CD8-positive, alpha-beta memory T cell (primary cell): ENCODE measurements at places on chromosomes 13 and 19. TPM values are rescaled to one million over a fixed set of nuclear protein-coding genes. Genes with fewer than 3 reads are reported as not detected.

The ERVV-1 gene
- total RNA-seq: not detected

The OR7C2 gene
- total RNA-seq: not detected

The JUNB gene
- 249 TPM for total RNA-seq

GRCh38 chr13:67554286-67554685 lies 324.1 kb upstream of the PCDH9 start:
- no peaks in the 10 kb centered on the region for H3K4me1 ChIP-seq
- no peak for DNase-seq
- no peaks in the 10 kb centered on the region for H3K27me3 ChIP-seq
- no peaks in the 10 kb centered on the region for H3K36me3 ChIP-seq

DNA sequence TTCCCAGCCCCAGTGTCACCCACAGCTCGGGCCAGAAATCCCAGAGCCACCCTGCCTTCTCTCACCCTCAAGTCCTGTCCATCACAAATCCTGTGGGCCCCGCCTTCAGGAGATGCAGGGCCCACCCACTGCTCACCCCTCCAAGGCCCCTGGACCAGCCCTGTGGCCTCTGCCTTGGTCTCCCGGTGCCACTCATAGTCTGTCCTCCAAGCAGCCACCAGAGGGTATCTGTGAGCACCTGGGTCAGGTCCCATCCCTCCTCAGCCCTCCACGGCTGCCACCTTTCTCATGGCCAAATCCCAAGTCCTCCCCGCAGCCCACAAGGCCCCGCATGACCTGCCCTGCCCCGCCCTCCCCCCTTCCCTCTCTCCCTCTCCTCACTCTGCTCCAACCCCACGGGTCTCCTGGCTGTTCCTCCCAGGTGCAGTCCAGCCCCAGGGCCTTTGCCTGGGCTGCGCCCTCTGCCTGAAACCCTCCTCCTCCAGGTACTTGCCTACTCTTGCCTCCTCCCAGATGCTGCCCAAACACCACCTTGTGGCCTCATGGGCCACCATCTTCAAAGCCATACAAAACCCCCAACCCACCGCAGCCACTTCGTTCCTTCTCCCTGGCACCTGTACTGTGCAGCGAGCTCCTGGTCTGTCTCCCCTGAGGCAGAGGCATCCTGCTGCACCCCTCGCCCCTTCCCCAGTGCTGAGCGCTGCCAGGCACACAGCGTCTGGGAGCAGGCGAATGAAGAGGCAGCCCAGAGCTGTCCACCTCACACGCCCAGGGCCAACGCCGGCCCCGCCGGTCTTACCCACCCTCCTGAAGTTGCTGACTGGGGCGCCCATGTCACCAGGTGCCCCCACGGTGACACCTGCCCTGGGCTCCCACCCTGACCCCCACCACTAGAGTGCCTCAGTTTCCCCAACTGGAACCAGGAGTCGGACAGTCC lies 13.2 kb upstream of the UQCR11 start:
- no peaks in the 10 kb centered on the region for H3K36me3 ChIP-seq
- no peaks in the 10 kb centered on the region for H3K4me1 ChIP-seq
- H3K4me3 ChIP-seq: no peak overlapping the region
- no peak overlapping the region for H3K27ac ChIP-seq
- no peaks in the 10 kb centered on the region for H3K27me3 ChIP-seq

- H3K4me1 ChIP-seq: no peaks in the 10 kb centered on the region
- no peak overlapping the region for H3K27ac ChIP-seq
- no peaks in the 10 kb centered on the region for H3K27me3 ChIP-seq
- no peaks in the 10 kb centered on the region for H3K36me3 ChIP-seq
Measured at GRCh38 chr19:30731591-30731990, 359.4 kb downstream of the ZNF536 start.

DNA sequence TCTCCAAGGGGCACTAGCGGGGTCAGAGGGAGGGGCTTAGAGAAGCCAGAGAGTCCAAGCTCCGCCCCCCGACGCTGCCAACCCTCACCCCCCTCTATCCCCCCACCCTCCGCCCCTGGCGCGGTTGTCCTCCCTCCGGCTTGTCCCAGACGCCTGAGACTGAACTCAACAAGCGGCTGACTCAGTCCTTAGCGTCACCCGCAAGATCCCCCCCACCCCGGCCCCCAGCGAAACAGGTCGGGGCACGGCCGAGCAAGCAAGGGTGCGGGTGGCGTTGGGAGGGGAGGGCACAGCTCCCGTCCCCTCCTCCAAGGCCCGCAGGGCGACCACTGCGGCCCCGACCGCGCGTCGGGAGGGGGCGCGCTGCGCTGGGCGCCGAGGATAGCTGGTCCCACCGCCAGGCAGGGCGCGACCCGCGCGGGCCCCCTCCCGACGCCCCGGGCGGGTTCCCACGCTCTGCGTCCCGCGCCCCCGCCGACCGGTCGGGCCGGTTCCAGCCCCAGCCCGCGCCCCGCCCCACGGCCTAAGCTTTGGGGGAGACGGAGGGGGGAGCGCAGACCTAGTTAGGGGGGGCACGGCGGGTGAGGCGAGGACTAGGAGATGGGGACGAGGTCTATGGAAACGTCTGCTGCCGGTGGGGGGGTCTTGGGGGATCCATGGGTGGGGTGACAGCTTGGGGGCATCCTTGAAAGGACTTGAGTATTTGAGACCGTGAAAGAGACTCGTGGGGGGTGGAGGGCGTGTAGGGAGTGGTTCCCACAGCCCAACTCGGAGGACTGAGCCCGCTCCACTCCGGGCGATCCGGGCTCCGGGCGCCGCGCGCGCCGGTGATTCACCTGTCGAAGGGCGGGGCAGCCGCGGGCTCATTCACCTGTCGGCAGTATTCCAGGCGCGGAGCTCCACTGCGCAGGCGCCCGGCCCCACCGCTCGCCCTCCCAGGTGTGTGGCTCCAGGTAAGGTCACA lies 5.1 kb downstream of the NOTCH3 start:
- H3K4me3 ChIP-seq: no peak overlapping the region
- H3K27ac ChIP-seq: no peak overlapping the region
- H3K4me1 ChIP-seq: no peaks in the 10 kb centered on the region
- no peak for DNase-seq
- H3K36me3 ChIP-seq: no peaks in the 10 kb centered on the region

DNA sequence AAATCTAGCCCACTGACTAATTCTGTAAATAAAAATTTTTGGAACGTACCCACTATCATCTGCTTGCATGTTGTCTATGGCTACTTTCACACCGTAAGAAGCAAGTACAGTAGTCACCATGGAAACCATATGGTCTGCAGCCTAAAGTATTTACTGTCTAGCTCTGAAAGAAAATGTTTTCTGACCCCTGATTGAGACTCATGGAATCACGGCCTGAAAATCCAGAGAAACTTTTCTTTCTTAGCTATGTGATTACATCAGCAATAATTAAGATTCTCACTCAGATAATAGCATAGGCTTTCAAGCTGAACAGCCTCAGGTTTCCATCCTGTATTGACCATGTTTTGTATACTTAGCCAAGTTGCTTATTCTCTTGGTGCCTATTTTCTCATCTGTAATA lies 264.6 kb downstream of the NHLRC3 start:
- no peaks in the 10 kb centered on the region for H3K4me1 ChIP-seq
- no peak for DNase-seq
- no peak overlapping the region for H3K27ac ChIP-seq

- H3K4me3 ChIP-seq: no peak overlapping the region
- no peak for DNase-seq
- no peaks in the 10 kb centered on the region for H3K36me3 ChIP-seq
Measured at GRCh38 chr19:38867171-38867780, 10.8 kb downstream of the RINL start.

DNA sequence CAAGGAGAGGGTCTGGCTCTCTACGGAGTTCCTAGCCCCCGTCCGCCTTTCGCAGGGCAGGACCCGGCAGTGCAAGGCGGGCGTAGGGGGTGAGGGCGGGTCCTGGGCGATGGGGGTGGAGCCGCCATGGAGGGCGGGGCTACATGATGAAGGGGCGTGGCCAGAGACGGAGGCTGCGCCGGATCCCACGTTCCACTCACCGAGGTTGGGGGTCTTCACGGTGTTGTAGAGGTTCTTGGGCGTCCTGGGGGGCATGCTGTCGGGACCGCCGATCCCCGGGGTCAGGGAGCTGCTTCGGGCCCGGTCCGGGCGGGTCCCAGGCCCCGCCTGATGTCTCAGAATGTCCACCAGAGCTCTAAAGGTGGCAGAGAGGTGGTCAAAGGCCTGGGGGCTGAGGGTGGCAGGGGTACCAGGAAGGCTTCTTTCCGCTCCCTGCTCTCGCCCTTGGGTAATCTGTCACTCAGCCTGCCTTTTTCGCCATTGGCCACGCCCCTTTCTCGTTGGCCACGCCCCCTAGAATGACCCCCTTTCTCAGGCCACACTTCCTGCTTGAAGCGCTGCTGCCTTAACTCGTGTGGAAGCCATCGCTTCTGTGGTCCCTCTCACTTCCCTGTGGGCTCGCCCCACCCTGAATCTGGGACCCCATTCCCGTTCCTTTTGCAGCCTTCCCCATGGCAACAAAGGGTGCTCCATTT lies 2.5 kb downstream of the SHISA7 start:
- no peak overlapping the region for H3K4me3 ChIP-seq
- peaks cover 15% of the 10 kb centered on the region for H3K4me1 ChIP-seq
- H3K36me3 ChIP-seq: no peaks in the 10 kb centered on the region
- H3K27me3 ChIP-seq: peaks cover 47% of the 10 kb centered on the region
- DNase-seq: no peak

DNA sequence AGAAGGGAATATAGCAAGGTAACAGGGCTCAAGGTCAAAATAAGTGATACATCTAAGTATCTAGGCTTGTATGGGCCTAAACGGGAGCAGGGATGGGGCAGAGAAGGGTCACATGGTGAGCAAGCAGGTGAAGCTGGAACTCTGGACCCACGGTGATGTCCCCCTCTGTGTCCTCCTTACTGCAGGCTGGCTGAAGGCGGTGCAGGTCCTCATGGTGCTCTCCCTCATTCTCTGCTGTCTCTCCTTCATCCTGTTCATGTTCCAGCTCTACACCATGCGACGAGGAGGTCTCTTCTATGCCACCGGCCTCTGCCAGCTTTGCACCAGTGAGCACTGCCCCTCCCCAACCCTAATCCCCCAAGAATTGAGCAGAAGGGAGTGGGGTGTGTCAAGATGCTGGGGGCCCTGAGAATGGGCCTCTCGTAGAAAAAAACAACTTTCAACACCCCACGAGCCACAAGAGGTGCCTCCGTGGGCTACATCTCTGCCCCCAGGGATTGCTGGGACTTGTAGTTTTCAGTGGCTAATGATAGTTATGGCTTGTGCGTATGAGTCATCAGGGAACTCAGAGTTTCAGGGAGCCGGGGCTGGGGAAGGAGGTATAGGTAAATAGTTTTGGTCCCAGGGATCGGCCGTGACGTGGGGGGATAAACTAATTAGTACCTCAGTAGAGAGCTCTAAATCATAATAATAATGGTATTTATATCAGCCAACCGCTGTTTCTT lies 4.0 kb downstream of the EMP3 start:
- H3K27ac ChIP-seq: peak overlapping the region; percentile 60
- DNase-seq: peak; percentile 46
- H3K4me1 ChIP-seq: peaks cover 72% of the 10 kb centered on the region
- no peaks in the 10 kb centered on the region for H3K27me3 ChIP-seq
- H3K36me3 ChIP-seq: peaks cover 23% of the 10 kb centered on the region

DNA sequence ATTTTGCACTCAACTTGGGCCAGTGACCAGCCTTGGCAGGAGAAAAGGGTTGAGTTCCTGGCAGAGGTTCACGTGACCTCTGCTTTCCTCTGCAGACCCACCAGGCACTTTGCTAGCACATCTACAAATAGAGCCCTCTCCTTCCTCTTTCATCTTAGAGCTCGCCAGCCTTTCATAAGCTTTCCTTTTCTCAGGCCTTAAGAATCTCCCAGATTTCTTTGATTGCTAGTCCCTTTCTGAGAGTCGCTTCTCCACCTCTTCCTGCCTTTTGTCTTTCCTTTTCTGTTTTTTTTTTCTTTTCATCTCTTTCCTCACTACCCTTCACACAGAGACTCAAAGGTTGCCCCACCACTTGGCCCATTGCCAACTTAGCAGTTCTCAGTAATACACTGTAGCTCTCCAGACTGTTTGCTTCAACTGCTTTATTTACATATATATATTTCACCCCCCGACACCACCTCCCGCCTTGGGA lies 375.7 kb upstream of the SPRY2 start:
- H3K4me3 ChIP-seq: no peak overlapping the region
- no peaks in the 10 kb centered on the region for H3K36me3 ChIP-seq
- H3K4me1 ChIP-seq: no peaks in the 10 kb centered on the region
- no peak overlapping the region for H3K27ac ChIP-seq
- H3K27me3 ChIP-seq: no peaks in the 10 kb centered on the region
- DNase-seq: no peak

GRCh38 chr19:42279902-42280814 lies 11.1 kb downstream of the CIC start:
- peak overlapping the region; percentile 70 for H3K4me3 ChIP-seq
- H3K27me3 ChIP-seq: no peaks in the 10 kb centered on the region
- no peaks in the 10 kb centered on the region for H3K36me3 ChIP-seq
- DNase-seq: peak; percentile 85
- peaks cover 61% of the 10 kb centered on the region for H3K4me1 ChIP-seq

DNA sequence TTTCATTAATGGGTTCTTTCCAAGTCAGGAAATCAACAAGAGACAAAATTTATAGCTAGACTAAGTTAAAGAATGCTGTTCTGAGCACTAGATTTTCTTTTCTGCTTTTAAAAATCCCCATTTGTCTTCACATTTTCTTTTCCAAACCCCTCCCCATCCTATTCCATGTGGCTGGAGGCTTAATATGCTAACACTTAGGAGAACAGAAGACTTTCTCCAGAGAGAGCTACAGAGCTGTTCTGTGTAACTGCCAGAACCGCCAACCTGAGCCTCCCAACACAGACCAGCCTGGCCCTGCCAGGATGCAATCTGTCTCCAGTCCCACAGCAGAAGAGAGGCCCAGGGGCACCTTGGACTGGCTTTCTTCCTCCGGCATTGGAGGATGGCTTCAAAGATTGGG lies 264.1 kb downstream of the NDFIP2 start:
- H3K27me3 ChIP-seq: no peaks in the 10 kb centered on the region
- no peak for DNase-seq
- no peak overlapping the region for H3K4me3 ChIP-seq
- H3K4me1 ChIP-seq: no peaks in the 10 kb centered on the region

DNA sequence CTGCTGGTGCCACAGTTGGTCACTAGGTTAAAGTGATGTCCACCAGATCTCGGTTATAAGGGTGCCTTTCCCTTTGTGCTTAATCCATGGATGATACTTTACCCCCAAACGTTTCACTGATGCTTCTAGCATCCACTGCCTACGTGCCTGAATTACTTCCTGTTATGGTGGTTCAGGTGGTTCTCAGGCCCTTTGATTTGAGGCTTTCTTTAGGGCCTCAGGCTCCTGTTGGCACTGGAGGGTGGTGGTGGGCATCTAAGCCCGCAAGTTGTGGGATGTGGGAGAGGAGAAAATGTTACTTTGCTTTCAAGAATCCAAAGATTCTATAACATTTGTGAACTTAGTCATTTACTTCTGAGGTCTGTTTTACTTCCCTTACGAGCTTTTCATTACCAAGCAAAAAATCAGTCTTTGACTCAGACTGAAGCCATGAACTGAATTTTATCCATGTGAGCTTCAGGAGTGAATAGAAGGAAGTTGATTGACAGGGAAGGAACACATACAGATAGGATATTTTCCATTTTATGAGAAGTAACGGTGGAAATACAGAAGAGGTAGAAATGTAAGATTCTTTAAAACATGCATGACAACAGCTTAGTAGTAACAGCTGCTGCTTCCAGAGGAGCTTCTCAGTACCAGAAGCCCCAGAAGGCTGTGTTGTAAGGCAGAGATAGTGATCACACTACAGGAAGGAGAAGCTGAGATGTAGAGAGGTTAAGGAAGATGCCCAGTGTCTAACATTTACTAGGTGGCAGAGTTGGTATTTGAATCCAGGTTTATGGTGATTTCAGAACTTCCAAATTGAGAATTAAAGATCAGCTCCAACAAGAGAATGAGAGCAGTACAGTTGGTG lies 65.0 kb downstream of the ARHGEF7 start:
- no peak overlapping the region for H3K27ac ChIP-seq
- DNase-seq: peak; percentile 40
- peaks cover 96% of the 10 kb centered on the region for H3K4me1 ChIP-seq
- H3K4me3 ChIP-seq: peak overlapping the region; percentile 24
- no peaks in the 10 kb centered on the region for H3K36me3 ChIP-seq
